ENCODE measurements at places on chromosomes 1 and 21.

GRCh38 chr1:101344745-101345144 lies 107.9 kb downstream of the S1PR1 start:
- no peak for DNase-seq

DNA sequence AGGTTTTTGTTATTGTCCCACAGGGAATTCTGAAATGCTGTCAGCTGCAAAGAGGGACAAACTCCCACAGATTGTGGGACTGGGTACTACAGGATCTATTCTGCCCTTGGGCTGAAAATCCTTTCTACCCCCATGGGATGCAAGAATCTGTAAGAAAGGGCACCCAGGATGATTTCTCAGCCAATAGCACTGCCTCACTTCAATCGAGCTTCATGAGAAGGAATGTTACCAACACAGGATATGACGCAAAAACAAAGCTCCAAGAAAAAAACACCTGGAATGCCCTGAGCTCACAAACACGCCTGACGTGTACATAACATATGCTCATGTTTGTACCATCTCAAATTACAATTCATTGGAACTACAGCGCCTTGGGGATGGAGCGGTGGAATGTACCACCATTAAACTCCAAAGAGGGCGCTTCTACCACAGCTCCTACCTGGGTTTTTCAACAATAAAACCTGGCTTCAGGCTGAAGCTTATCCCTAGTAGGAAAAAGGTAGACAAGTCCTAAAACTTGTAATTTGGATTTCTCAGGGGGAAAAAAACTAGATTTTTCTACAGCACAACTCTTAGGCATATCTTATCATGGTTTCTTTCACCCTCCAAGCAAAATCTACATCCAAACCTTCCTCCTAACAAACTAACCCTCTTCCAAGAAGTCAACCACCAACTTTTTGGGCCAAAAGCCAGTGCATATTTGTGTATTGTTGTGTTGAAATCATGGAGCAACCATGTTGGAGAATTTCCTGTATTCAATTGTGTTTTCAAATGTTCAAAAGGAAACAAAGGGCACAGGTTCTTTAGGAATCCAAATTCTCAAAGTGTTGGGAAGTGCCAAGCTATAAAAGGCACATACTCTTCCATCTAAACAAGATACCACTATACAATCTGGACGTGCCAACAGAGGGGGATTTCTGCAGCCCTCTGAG lies 78.9 kb downstream of the TGFBR3 start:
- no peak for DNase-seq

DNA sequence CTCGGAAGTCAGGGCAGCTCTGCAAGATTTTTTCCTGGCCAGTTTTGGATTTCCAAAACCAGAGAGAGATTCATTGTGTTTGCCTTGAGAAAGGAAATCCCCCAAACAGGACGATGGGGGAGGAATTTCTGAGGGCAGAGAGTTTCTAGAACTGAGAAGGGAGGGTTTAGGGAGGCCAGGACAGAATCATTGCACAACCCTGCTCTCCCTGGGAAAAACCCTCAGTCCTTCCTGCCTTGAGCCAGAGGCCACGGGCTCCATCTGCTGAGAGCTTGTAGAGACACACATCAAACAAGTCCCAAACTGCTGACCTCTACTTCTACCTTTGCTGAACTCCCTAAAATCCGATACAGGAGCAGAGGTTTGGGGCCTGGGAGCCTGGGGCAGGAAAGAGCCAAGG lies 99.7 kb downstream of the NMNAT2 start:
- DNase-seq, result peak; percentile 84

DNA sequence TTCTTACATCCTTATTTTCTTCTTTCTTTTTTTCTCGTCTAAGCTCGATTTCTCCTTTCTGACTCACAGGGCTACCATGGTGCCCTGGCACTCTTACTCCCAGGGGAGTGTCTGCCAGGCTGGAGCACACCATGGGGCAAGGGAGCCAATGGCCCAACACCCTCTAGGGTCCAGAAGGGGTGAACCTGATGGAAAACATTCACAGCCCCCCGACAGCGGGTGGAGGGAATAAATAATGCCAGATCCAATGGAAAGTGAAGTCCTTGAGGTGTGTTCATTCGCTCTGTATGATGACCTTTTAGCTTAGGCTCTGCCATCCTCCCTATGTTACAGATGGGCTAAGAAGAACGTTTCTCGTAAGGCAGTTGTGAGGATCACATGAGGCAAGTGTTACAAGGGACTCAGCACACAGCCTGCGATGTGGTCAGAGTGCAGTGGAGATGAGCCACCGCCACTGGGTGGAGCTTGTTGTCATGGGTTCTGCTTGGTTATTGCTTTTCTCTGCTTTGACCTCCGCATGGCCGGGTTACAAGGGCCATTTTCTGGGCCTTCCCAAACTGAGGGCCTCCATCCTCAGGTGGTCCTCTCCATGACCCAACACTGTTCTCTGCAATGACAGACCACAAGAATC lies 3.5 kb upstream of the FCMR start:
- DNase-seq, result no peak

DNA sequence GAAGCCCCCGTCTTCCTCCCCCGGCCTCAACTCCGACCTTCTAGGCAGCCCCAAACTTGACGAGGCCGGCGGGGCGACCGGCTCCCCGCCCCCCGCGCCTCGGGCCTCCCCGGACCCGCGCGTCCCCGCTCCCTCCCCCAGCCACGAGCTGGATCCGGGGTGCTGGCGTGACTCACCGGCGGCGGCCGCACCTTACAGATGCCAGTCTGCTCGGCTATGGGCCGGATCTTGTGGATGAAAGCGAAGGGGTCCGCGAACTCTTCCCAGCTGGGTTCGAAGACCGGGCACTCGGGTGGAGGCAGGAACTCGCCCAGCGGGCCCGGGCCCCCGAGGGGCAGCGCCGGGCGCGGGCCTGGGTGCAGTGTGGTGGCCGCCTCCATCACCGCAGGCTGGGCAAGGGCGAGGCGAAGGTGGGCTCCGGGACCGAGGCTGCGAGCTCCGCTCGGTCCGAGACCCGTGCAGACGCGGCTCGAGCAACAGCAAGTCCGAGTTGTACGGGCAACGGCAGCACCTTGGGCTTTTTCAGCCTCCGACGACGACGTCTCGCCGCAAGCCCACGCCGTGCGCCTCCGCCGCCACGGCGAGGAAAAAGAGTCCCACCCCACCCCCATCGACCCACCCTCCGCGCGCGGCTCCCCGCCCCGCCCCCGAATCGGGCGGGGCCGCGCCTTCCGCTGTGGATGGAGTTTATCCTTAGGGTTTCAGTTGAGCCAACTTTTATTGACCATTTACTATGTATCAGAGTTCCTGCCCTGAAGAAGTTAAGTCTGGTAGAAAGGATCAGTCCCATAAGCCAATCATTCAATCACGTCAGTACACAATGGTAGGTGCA lies at the start of gene KDM5B:
KDM5B (minus strand) TSS at position 496 of the 832 bp plus-strand sequence; CDS start at position 380, 116 bp downstream.
- DNase-seq, result peak; percentile 90

GRCh38 chr1:108016451-108016920 lies 51.5 kb upstream of the VAV3 start:
- no peak for DNase-seq

- no peak for DNase-seq
Observed at GRCh38 chr1:177162243-177162642, 2.3 kb downstream of the ASTN1 start.

GRCh38 chr1:42089246-42089645 lies 64.0 kb upstream of the GUCA2B start:
- DNase-seq, result no peak

- DNase-seq, result no peak
Observed at GRCh38 chr1:107789817-107790524, 175.0 kb downstream of the VAV3 start.

DNA sequence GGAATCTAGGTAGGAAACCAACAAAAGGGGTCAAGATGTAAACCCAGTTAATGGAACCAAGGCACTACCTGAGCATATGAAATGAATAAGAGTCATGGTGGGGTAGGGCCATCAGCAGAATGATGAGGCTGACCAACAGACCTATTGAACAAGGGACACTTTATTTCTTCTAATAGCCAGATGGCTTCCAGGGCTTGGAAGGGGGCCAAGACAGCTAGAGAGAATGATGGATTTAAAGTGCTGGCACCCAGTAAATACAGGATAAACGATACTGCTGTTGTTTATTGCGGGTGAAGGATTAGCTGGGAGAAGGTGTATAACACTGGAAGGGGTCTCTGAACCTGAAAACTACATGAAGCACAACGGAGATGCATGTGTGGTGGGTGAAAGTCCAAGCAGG lies 15.6 kb downstream of the DDAH1 start:
- no peak for DNase-seq

- no peak for DNase-seq
Observed at GRCh38 chr1:9284061-9284460, 8.6 kb upstream of the SPSB1 start.

- DNase-seq, result no peak
Observed at GRCh38 chr1:41672173-41672572, 187.7 kb upstream of the EDN2 start.

DNA sequence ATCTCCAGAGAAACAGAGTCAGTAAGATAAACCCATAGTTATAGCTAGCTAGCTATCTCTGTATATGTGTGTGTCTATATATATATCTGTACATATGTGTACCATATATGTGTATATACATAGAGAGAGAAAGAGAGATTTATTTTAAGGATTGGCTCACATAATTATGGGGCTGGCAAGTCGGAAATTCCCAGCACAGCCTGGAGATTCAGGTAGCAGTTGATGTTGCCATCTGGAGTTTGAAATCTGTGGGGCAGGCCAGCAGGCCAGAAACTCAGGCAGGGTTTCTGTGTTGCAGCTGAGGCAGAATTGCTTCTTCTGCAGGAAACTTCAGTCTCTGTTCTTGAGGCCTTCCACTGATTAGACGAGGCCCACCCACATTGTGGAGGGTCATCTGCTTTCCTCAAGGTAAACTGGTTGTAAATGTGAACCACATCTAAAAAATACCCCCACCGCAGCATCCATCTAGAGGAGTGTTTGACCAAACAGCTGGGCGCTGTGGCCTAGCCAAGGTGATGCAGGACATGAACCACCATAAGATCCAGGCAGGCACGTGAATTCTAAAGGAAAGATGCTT lies 81.0 kb downstream of the FBXO2 start:
- DNase-seq, result no peak

DNA sequence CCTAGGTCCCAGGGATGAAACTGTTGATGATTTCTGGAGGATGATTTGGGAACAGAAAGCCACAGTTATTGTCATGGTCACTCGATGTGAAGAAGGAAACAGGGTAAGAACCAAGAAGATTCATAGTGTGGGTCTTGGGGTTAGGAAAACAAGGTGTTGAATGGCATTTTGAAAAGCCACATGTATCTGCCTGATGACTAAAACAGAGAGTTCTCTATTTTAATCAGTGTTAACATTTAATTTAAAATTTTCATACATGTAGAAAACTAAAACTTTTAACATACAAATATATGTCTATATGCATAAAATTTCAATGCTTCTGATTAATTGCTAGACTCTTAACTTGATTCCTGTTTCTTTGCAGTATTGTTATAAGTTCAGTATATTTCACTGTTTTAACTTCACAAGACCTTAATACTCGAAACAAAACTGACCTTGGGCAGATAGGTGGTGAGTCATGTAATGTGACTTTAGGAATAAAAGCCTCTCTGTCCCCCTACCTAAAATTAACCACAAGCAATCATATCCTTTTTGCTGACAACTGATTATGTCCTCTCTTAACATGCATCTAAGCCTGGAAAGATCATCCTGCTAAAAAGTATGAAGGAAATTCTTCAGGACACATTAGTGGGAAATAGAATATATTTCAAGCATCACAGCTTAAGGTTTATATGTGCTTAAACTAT lies 95.6 kb downstream of the PTPRC start:
- DNase-seq, result no peak

DNA sequence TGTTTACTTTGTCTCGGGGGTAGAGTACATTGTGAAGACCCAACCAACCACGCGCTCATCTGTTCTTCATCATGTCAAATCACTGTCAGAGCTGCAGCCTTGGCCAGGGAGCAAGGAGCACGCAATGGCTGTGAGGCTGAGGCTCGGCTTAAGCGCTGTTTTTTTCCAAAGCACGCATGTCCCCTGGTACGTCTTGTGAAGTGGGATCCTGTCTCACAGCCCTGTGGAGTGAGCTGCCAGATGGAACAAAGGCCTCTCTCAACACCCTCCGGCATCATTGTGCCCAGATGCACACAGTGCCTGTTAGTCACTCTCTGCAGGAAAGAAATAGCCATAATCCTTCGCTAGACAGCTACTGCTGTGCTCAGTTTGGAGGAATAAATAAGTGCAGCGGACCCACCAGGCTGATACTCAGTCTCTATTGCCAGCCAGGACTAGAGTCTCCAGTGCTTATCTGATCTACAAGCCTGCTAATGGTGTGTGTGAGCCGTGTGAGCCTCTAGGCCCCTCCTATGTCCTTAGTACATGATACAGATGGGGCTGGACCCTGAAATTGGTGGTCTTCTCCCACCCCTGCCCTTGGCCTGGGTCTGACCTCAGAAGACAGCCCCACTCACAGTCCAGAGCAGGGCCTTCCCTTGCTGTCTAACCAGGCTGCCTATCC lies 91.3 kb upstream of the COA6 start:
- DNase-seq, result no peak

DNA sequence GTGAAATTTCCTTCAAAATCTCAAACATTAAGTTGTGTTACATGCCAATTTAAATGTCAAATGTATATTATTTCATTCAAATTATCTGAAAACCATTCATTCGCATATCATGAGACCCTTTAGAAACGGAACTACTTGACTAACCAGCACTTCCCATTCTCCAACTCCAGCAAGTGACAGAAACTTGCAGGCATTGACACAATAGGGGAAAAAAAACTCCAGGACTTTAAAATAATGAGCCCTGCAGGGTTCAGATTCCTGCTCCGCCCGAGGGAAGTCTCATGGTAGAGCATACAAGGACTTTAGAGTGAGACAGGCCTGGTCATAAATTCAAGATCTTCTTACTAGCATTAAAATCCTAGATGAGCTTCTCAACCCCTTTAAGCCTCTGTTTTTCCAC lies 138.9 kb downstream of the NR5A2 start:
- no peak for DNase-seq

GRCh38 chr1:160080381-160081100 lies 797 bp upstream of the KCNJ9 start:
- DNase-seq, result no peak

DNA sequence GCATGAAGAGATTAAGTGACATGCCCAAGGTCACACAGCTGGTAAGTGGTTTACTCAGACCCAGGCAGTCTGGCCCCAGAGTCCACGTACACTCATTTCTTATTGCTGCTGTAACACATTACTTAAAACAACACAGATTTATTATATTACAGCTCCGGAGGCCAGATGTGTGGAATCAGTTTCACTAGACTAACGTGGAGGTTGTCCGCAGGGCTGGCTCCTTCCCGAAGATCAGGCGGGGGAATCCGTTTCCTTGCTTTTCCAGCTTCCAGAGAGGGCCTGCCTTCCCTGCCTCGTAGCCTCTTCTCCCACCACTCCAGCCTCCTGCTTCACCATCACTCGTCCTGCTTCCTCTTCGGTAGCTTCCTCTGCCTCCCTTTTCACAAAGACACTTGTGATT lies 81.2 kb downstream of the KCNN3 start:
- DNase-seq, result no peak

GRCh38 chr1:221182791-221183533 lies 303.7 kb downstream of the HLX start:
- no peak for DNase-seq

Data from cardiac septum (tissue), 1 donor.